HepG2 (cell line): ENCODE measurements at places on chromosomes 12 and 14. TPM values are rescaled to one million over a fixed set of nuclear protein-coding genes. Genes with fewer than 3 reads are reported as not detected.
A peak's percentile ranks its signal among the peaks of the same experiment; 100 is the strongest.

The AVPR1A gene
- not detected in 2 replicates for total RNA-seq

GRCh38 chr12:127284870-127285431 is 982.0 kb upstream of the TMEM132C start:
- H3K4me1 ChIP-seq = no peaks in the 10 kb centered on the region
- no peaks in the 10 kb centered on the region for H3K27me3 ChIP-seq
- no peaks in the 10 kb centered on the region for H3K36me3 ChIP-seq

DNA sequence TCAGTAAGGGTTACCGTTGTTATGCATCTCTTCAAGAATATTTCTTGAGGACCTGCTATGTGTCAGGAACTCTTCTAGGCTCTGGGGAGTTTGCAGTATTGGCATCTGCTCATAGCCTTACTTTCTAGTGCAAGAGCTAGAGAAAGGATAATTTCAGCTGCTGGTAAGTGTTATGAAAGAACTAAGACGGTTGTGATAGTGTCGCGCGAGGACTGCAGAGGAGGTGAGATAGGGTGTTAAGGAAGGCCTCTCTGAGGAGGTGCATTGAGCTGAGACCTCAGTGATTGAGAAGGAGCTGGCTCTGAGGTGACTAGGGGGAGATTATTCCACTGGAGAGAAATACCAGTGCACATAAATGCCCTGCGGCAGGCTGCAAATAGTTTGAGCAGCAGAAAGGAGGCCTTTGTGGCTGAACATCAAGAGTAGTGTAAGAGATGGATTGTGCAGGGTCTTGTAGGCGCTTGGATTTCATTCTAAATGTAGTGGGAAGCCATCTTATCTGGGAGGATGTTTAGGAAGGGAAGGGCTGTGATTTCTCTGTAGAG is 824 bp downstream of the DDX55 start:
- peak overlapping the region; percentile 100 for H3K4me3 ChIP-seq
- H3K27me3 ChIP-seq = no peaks in the 10 kb centered on the region
- no peak for DNase-seq
- H3K4me1 ChIP-seq = peaks cover 27% of the 10 kb centered on the region

DNA sequence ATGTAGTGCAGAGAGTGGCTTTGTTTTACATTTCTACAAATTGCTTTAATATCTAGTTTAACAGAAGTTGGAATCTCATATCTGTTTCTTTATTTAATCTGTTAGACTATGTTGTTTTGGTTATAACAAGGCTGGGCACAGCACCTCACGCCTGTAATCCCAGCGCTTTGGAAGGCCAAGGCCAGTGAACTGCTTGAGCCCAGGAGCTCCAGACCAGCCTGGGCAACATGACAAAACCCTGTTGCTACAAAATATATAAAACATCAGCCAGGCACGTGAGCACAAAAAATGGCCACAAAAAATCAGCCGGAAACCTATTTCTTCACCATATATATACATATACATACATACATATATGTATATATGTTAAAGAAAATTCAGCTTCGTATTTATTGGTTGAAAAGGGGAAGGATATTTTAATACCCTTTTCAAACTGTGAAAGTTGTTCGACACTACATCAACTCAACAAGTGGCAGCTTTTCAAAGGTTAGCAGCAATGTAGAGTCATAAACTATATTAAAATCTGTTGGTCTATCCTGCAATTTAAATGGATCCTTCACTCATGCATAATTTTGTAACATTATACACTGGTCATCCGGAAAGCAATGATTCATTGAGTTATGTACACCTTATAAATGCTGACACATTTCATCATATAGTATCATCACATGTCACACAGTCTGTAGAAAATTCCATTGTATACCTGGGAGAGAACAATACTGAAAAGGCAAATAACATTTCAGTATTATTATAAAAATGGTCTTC is 7.1 kb downstream of the NR2C1 start:
- H3K27ac ChIP-seq = no peak overlapping the region
- H3K4me1 ChIP-seq = peaks cover 18% of the 10 kb centered on the region
- no peak for DNase-seq
- no peak overlapping the region for H3K4me3 ChIP-seq
- no peaks in the 10 kb centered on the region for H3K27me3 ChIP-seq

DNA sequence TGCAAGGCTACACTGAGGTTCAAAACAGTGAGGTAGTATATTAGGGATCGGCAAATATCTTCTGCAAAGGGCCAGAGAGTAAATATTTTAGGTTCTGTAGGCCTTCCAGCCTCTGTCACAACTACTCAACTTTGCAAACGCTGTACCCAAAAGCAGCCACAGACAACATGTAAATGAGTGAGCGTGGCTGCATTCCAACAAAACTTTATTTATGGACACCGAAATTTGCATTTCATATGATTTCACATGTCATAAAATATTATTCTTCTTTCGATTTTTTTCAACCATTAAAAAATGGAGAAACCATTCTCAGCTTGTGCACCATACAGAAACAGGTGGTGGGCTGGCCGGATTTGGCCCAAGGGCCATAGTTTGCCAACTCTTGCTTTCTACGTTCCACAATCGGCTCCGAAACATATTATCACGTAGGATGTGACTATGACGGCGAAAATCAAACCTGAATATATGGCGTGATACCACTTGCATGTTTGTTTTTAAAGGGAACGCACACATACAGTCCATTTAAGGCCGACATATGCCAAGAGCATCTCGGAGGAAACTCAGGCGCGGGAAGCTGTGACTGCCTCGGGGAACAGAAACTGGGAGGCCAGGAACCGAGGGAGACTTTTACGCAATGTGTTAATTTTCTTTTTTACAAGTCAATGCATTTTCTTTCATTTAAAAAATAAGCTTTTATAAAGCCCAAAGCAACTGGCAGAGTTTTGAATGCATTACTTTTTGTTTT is 7.1 kb downstream of the NCOR2 start:
- H3K36me3 ChIP-seq = no peaks in the 10 kb centered on the region; the same call in 1 of the 2 replicates
- no peak overlapping the region for H3K4me3 ChIP-seq
- no peak for DNase-seq
- no peak overlapping the region for H3K27ac ChIP-seq
- H3K27me3 ChIP-seq = no peaks in the 10 kb centered on the region
- H3K4me1 ChIP-seq = peaks cover 9% of the 10 kb centered on the region

DNA sequence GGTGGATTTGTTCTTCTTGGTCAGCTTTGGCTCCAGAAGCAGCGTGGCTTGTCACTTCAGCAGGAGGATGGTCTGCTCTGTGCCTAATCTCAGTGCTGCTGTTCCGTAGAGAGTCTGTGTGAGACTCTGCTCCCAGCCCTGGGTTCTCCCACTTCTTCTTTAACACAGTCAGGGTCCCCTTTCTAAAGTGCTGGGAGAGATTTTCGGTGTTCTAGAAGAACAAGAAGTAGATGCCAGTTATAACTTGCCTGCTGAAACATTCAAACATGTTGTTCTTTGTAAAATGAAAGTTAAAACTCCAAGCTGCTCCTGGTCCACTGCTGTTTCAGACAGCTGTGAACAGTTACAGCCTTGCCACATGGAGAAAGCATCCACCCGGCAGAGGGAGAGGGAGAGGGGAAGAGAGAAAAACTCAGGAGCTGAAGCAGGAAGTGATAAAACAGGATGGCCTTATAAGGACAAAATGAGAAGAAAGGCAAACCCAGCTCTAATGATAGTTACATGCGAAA is 55.2 kb upstream of the CERS5 start:
- H3K27me3 ChIP-seq = no peaks in the 10 kb centered on the region
- no peak for DNase-seq
- H3K4me1 ChIP-seq = peaks cover 9% of the 10 kb centered on the region; the same call in 1 of the 2 replicates
- no peaks in the 10 kb centered on the region for H3K36me3 ChIP-seq

- H3K27ac ChIP-seq = no peak overlapping the region
- H3K27me3 ChIP-seq = no peaks in the 10 kb centered on the region
- no peak overlapping the region for H3K4me3 ChIP-seq
Observed at GRCh38 chr14:93311082-93311481, 21.8 kb downstream of the BTBD7 start.

The CEBPE gene
- 0.11 TPM in 1 of 2 replicates, not detected in the other for total RNA-seq

The ZDHHC22 gene
- not detected in 2 replicates for total RNA-seq

DNA sequence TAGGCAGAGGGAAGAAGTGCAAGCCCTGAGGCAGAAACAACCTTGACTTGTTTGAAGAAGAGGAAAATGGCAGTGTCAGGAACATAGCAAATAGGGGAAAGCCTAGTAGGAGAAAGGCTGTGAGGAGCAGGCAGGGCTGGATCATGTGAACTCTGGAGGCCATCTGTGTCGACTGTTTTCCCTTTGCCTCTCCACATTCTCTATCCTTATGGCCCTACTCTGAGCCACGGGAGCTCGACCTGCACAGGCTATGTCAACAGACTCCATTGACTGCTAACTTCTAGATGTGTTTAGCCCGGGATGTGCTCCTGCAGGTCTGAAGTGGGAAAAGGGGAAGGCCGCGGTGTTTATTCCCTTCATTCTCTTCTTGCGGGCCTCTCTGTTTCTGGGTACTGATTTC is 35.2 kb downstream of the EGLN3 start:
- H3K4me1 ChIP-seq = peaks cover 14% of the 10 kb centered on the region
- no peaks in the 10 kb centered on the region for H3K36me3 ChIP-seq
- DNase-seq = no peak
- no peak overlapping the region for H3K4me3 ChIP-seq

The KRR1 gene
- total RNA-seq = 103 and 161 TPM in 2 replicates

DNA sequence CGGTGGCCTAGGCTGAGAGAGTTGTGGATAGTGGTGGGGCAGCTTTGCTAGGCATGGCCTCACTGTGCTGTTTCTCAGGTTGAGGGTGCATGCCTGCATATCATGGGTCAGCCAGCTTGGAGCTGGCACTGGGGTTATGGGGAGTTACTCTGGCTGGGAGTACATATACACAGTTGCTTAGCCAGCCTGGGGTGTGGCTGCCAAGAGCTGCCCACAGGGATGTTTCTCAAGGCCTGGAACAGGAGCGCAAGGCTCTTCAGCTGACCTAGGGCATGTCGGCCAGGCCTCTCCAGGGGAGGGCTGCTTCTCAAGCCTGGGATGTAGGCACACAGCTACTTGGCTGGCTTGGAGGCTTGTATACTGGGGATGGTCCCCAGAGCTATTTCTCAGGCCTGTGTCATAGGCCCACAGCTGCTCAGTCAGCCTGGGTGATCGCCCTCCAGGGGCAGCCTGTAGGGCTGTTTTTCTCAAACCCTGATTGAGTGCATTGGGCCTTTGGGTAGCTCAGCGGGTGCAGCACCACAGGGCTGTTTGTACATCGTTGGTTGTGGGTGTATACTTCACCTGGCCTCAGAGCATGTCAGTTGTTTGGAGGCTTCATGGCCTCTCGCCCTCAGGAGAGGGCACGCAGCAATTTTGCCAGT is 114.9 kb downstream of the METTL25 start:
- H3K27ac ChIP-seq = no peak overlapping the region
- no peaks in the 10 kb centered on the region for H3K4me1 ChIP-seq
- no peaks in the 10 kb centered on the region for H3K36me3 ChIP-seq
- no peak overlapping the region for H3K4me3 ChIP-seq
- H3K27me3 ChIP-seq = no peaks in the 10 kb centered on the region
- no peak for DNase-seq

- H3K36me3 ChIP-seq = no peaks in the 10 kb centered on the region
- H3K4me3 ChIP-seq = peak overlapping the region; percentile 80
Observed at GRCh38 chr14:49861699-49862088, 9.1 kb upstream of the NEMF start.

The PHC1 gene
- total RNA-seq = 9.4 and 12.5 TPM in 2 replicates

DNA sequence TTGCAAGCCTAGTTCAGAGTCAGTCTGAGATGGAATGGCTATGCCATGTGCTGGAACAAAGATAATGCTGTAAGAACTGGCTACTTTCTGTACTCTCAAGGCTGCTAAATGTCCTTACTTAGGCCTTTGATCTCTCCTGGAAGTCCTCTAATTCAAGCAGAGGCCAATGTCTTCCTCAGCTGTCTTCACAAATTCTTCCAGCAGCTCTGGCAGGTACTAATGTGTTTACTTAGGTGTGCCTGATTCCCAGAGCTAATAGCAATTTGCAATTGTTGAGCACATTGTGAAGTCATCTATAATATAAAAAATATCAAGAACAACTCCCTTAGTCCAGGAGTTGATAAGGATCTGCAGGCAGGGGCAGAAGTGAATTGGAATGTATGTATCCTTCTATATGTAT is 3.8 kb upstream of the MYF5 start:
- H3K27me3 ChIP-seq = no peaks in the 10 kb centered on the region; the same call in 2 of the 3 replicates
- no peak for DNase-seq
- no peak overlapping the region for H3K27ac ChIP-seq

DNA sequence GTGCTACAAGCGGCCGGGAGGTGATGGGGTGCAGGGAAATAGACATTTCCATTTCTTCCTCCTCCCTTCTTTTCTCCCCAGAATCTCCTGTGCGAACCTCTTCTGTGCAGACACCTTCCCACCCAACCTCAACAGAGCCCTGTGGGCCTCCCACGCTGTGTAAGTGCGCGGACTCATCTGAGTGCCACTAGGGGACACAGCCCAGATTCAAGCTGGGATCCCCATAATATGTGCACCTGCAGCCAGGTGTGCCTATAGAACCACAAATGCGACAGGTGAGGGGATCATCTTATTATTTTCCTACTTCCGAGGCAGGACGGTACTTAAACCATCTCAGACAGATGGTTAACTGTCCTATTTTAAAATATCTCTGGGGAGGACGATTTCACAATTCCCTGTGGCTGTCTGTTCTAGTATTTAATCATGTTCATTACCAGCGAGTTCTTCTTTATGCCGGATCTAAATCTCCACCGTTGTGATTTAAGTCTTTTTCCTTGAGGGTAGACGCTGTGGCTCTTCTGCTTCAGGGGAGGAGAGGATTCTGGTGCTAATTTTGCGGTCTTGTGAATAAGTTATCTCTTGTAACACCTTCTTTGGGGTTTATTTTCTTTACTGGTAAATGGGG is 17.2 kb upstream of the CACNA1C start:
- H3K27me3 ChIP-seq = peaks cover 2% of the 10 kb centered on the region; the same call in 1 of the 2 replicates
- DNase-seq = no peak
- H3K4me1 ChIP-seq = peaks cover 13% of the 10 kb centered on the region
- peak overlapping the region; percentile 18 for H3K4me3 ChIP-seq
- no peaks in the 10 kb centered on the region for H3K36me3 ChIP-seq
- no peak overlapping the region for H3K27ac ChIP-seq

GRCh38 chr12:80512781-80513180 is 68.7 kb downstream of the PTPRQ start:
- no peaks in the 10 kb centered on the region for H3K4me1 ChIP-seq
- H3K4me3 ChIP-seq = no peak overlapping the region

The SSPN gene
- not detected in 2 replicates for total RNA-seq

The DYNC1H1 gene
- 239 and 386 TPM in 2 replicates for total RNA-seq

The GLIPR1L1 gene
- not detected in 2 replicates for total RNA-seq

GRCh38 chr12:99745121-99745520 is 97.6 kb downstream of the GARIN6 start:
- no peaks in the 10 kb centered on the region for H3K4me1 ChIP-seq
- no peaks in the 10 kb centered on the region for H3K36me3 ChIP-seq
- H3K4me3 ChIP-seq = no peak overlapping the region
- H3K27ac ChIP-seq = no peak overlapping the region
